Stimulated activated CD8-positive, alpha-beta memory T cell treated with anti-CD3 and anti-CD28 coated beads, Interleukin-12 subunit alpha, Interleukin-12 subunit beta, amount 100 ng/mL, for 1 hour (primary cell): ENCODE measurements at places on chromosomes 7 and 10.

DNA sequence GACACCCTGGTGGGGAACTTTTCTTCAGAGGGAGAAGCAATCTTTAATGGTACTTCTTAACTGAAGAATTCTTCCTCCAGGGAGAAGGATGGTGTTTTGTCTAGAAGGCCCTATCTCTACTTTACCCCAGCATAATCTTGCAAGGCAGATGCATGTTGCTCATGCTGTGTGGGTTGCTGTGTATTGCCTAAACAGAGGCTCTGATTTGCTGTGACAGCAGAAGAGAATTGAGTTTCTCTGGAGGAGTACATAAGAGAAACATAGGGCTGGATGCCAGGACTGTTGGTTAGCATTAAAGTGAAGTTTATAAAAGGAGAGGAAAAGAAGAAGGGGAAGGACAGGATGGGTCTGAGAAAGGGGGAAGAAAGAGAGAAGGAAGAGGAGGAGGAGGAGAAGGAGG is 248.1 kb upstream of the HPS1 start:
- DNase-seq, result no peak

GRCh38 chr7:107404740-107405537 is 64.9 kb upstream of the GPR22 start:
- DNase-seq, result no peak

GRCh38 chr10:62071846-62072281 is 170.4 kb downstream of the ARID5B start:
- DNase-seq, result no peak

- no peak for DNase-seq
Observed at GRCh38 chr7:45155357-45155900, 2.2 kb upstream of the RAMP3 start.

DNA sequence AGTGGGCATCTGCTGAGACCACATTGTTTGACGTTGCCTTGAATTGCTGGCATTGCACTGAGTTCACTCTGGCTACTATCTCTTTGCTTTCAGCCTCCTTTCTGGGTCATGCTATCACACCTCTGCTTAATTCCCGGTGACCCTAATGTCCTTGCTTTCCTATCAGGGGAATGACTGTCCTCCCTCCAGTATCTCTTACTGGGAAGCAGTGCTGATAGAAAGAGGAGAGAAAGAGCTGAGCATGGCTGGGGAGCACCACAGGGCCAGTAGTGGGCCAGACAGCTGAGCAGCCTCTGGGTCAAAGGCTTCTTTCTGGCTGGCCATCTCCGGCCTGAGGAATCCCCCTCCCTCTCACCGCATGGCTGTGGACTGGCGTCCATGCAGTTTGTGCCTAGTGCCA is 428.7 kb downstream of the INHBA start:
- DNase-seq, result no peak

- no peak for DNase-seq
Observed at GRCh38 chr10:36840788-36841187, 284.6 kb upstream of the ANKRD30A start.
